ENCODE measurements at places on chromosomes 7 and 10.
A peak's percentile ranks its signal among the peaks of the same experiment; 100 is the strongest.

DNA sequence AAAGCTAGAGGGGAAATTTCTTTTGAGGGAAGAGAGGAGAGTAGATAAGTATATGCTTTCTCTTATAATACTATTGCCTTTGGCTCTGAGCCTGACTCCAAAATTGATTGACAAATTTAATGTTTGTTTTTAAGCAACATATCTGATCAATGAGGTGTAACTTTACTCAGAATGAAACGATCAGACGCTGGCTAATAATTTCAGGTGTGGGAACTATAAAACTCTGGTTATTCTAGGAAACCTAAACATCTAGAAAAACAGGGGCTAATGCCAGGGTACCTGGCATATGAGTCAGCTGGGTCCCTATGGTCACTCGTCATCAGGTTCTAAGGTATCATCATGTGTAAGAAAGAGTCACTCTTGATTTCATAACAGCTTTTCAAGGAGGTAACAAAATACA lies 139.7 kb downstream of the ATE1 start:
- no peak for DNase-seq

DNA sequence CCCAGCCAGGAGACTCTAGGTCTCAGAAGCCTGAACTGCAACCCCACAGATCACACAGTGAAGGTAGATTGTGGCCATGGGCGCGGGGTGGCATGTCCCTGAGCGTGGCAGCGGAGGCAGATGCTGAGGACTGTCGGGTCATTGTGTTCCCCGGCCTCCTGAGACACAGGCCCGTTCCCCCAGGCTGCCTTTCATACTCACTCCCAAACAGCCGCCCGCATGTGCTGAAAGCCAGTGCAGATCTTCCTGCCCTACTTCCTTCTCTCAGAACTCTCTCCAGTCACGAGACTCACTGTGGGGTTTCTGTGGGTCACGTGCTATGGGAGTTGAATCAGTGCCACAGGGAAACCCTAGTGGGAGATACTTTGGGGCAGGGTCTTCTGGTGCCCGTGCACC lies 48.0 kb downstream of the ZNF467 start:
- no peak for DNase-seq

GRCh38 chr7:131961054-131961680 lies 404.7 kb upstream of the PODXL start:
- no peak for DNase-seq

GRCh38 chr7:91776171-91776570 lies 104.3 kb downstream of the MTERF1 start:
- no peak for DNase-seq

- no peak for DNase-seq
These were observed 43.9 kb downstream of the SH3PXD2A start for GRCh38 chr10:103811463-103811862.

DNA sequence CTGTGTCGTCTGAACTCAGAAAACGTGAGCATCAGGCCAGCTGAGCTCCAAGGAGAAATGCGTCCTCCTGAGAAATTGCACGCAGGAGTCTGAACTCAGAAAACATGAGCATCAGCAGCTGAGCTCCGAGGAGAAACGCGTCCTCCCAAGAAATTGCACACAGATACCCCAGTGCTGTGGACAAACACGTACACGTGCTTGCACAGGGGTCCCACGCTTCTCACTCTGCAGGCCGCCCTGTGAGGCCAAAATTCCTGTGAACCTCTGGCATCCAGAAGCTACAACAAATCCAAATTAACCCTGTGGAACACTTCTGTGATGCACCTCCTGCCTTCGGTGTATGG lies 133.8 kb downstream of the WDR37 start:
- no peak for DNase-seq

DNA sequence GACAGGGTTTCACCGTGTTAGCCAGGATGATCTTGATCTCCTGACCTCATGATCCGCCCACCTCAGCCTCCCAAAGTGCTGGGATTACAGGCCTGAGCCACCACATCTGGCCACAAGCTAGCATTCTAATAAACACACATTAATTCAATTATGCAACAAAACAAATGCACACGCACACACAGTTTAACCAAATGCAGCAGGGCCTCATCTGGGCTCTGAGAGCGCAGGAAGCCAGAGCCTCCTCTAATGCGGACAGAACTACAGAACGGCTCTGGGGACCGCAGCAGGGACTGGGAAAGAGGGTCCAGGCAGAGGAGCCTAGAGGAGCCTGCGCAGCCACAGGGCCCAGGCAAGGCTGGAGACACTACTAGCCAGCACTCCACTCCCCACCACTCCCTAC lies 3.8 kb downstream of the MAD1L1 start:
- no peak for DNase-seq

DNA sequence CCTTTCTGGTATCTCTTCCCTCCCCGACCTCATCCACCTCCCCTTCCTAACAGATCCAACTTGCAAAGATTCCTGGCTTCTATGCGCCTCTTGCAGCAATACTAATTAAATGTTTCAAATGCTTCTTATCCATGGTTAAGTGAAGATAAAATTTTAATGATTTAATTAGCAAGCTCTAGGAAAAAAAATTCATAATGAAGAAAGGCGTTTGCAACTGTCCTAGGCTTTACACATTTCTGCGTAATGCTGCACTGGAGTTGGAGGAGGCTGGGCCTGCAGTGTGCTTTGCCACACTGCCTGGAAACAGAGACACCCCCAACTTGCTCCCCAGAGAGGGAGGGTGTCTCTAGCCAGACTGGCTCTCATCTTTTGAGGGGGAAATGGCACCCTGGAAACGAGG lies 123.9 kb upstream of the CARD11 start:
- DNase-seq, result no peak

- DNase-seq, result no peak
These were observed 23.9 kb downstream of the CARD11 start for GRCh38 chr7:3019801-3020200.

DNA sequence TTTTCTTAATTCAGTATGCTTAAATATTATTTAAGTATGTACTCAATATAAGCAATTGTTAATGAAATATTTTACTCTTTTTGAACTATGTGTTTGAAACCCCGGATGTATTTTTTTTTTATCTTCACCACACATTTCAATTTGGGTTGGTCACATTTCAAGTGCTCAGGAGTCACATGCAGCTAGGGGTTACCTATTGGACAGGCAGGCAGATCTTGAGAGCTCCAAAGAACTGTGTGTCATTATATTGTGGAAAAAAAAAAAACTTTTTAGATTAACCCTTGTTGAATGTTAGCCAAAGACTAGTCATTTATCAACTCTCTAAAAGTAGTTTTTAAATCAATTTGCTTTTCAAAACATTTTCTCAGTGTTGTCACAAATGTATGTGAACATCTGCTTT lies 37.2 kb downstream of the IKZF1 start:
- no peak for DNase-seq

DNA sequence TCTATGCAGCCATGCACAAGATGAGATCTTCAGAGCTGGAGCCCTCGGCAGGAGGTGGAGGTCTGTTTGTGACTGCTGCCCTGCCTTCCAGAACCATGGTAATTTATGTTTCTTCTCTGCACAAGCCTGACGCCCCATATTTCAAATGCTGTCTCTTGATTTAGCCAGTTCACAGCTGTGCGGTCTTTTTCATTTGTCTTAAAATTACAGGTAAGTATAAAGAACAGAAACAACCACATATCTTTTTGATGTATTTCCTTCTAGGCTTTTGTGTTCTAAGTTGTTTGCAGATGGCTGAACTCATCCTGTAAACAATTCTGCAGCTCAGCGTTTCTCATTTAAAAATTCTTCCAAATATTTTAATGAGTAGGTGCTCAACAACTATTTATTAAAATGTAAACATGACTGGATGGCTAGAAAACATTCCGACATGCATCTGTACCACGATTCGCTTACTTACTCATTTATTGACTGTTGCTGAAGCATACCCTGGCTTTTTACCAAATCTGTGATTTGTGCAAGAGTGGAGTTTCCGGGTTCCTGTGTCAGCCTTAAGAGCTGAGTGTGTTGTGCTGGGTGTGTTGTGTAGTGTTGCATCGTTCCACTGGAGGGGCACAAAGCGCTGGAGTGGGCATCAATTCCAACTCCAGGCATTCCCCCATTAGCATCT lies 58.9 kb downstream of the PIP4K2A start:
- peak; percentile 25 for DNase-seq

DNA sequence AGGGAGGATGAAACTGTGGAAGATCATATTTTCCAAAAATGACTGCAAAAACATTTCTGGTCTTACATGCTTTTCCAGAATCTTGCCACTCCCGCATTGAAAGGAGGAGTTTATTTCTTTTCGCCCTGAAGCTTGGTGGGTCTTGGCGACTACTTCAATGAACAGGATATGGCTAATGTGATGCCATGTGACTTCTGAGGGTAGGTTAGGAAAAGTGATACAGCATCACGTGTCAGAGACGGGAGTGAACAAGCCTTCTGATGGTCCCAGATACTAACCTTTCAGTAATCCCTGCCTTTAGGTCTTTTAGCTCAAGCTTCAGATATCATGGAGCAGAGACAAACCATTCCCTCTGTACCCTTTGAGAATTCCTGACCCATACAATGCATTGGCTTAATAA lies 192.2 kb upstream of the HPS1 start:
- DNase-seq, result no peak

GRCh38 chr10:18418541-18419215 lies 232.7 kb downstream of the NSUN6 start:
- DNase-seq, result no peak

- DNase-seq, result no peak
These were observed 248.9 kb downstream of the KIAA1217 start for GRCh38 chr10:24457661-24458318.

GRCh38 chr10:91796331-91797047 lies 1.7 kb upstream of the TNKS2 start:
- peak; percentile 41 for DNase-seq

DNA sequence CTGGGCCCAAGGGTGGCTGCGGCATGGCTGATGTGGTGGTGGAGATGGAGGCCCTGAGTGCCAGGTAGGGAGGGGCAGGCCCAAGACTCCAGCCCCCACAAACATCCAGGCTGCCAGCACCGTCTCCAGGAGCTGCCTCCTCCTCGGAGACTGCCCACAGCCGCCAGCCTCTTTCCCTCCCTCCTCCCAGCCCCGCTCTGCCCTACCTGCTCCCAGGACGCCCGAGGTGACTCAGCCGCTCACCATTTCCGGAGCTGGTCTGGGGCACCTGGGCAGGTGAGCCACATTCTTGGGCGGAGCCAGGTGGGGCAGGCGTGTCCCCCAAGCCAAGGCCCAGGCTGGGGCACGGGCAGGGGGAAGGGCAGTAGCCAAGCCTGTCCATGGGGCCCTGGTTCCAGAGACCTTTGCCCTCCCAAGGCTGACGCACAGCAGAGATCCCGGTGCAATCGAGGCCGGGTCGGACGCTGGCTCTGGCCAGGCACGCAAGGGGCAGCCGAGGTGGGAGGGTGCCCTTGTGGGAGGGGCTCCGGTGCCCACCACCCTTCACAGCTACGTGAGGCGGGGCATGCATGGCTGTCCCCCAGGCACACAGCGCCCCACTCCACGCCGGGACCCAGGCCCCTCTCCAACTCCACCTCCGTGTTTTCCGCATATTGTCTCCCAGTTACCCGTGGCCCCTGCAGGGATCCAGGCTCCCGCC lies 8.8 kb downstream of the ADAP1 start:
- DNase-seq, result no peak

DNA sequence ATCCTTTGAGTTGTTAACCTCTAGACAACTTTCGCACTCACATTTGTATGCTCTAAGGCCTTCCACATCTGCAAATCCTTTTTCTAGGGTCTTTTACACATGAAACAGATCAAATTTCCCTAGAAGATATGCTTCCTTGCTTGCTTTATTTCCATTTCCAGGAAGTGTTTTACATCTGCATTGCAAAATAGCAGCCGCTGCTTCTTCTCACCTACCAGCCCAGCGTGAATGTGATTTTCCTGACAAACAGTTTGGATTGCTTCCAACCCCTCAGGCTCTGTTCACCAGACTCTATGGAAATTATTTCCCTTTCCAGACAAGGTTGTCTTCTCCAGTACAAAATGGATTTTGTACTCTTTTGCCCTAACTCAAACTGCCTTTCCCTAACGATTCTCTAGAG lies 50.9 kb upstream of the PAPSS2 start:
- no peak for DNase-seq

Measured in T-helper 9 cell (primary cell).